ENCODE measurements at places on chromosomes 11 and 22. TPM values are rescaled to one million over a fixed set of nuclear protein-coding genes. Genes with fewer than 3 reads are reported as not detected.

GRCh38 chr22:22748297-22748743 lies 103.9 kb downstream of the GGTLC2 start:
- DNase-seq, result peak; percentile 68
- H3K4me1 ChIP-seq, result peaks cover 6% of the 10 kb centered on the region
- no peaks in the 10 kb centered on the region for H3K36me3 ChIP-seq
- H3K27ac ChIP-seq, result no peak overlapping the region
- no peak overlapping the region for H3K4me3 ChIP-seq
- peaks cover 25% of the 10 kb centered on the region for H3K27me3 ChIP-seq

- no peaks in the 10 kb centered on the region for H3K27me3 ChIP-seq
- H3K27ac ChIP-seq, result peak overlapping the region; percentile 66
- DNase-seq, result no peak
- H3K36me3 ChIP-seq, result peaks cover 95% of the 10 kb centered on the region
- H3K4me3 ChIP-seq, result no peak overlapping the region
Observed at GRCh38 chr22:46090036-46090591, 60.2 kb upstream of the PPARA start.

DNA sequence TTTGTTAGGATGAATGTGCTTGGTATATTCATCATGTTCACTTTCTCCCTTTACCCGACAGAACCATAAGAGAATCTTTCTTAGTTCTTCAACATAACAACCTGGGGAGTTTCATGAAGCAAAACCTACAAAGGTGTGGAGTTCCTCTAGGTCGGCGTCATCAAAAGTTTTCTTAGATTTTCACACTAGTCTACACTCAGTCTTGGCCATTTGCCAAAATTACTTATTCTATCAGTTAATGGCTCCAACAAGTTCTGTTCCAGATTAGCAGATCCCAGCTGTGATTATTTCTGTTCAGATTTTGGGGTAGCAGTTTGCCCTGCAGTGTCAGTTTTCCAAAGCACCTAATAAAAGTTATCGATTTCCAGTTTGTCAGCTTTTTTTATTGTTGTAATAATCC lies 935.8 kb upstream of the RAG2 start:
- no peaks in the 10 kb centered on the region for H3K36me3 ChIP-seq
- H3K4me3 ChIP-seq, result no peak overlapping the region
- no peak for DNase-seq

GRCh38 chr22:46085828-46086576 lies 64.3 kb upstream of the PPARA start:
- peak; percentile 88 for DNase-seq
- peak overlapping the region; percentile 98 for H3K27ac ChIP-seq
- H3K4me1 ChIP-seq, result peaks cover 55% of the 10 kb centered on the region
- H3K27me3 ChIP-seq, result no peaks in the 10 kb centered on the region

DNA sequence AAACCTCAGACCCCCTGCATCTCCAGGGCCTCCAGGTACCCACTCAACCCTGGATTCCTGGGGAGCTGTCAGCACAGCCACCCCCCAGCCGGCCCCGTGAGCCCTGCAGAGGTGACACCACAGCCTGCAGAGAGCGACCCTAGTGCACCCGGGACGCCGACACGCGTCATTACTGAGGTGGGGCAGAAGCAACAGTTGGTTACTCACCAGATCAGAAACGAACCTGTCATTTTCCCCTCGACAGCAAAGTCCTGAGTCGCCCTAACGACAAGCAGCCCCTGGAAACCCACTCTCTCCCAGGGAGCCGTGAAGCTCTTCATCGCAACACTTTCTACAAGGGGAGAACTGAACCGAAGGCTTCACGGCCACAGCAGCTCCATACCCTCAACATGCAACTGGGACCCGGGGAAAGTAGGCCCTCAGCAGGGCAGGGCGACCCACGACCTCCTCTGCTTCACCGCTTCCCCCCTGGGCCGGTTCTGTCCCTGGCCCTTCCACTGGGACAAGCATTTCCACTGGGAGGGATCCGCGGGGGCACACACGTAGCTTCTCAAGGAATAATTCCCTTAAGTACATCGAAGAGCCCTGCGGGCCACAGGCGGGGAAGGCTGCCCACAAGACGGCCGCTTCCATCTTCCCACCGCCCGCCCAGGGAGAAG lies 1.6 kb downstream of the BRD1 start:
- H3K27me3 ChIP-seq, result no peaks in the 10 kb centered on the region
- peaks cover 13% of the 10 kb centered on the region for H3K4me1 ChIP-seq
- peak; percentile 37 for DNase-seq
- peak overlapping the region; percentile 71 for H3K27ac ChIP-seq
- peak overlapping the region; percentile 85 for H3K4me3 ChIP-seq

DNA sequence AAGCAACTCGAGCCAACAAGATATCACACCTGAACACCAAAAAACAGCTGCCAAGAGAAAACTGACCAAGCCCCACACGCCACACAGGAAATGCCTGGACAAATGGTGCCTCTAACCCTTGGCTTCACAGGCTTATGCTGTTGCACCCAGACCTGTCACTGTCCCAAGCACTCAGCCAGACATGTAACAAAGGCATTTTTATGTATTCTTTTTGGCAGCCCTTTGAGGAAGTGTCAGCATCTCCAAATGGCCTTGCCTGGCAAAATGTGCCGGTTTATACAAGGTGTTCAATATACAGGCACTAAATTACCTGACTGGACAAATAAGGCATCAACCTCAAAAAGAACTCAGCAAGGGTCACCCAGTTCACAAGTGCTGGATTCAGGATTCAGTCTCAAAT lies 6.1 kb downstream of the HDHD5 start:
- no peak overlapping the region for H3K4me3 ChIP-seq
- H3K27me3 ChIP-seq, result no peaks in the 10 kb centered on the region
- H3K27ac ChIP-seq, result peak overlapping the region; percentile 61
- peaks cover 60% of the 10 kb centered on the region for H3K4me1 ChIP-seq
- peaks cover 24% of the 10 kb centered on the region for H3K36me3 ChIP-seq

DNA sequence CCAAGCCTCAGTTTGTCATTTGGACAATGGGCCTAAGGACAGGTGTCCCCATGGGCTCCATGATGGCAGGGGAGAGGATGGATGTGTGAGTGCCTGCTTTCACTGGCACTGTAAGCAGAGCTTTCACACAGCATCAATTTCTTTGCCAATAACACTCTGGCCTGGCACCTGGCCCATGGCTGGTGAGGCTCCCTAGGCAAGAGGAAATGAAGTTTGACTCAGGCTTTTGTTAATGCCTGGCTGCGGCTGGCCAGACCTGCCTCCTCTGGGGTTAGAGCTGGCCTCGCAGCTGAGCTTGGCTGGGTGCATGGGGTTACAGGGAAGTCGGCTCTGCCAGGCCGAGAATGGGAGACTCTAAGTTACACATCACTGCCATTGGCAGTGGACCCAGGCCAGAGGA lies 30.0 kb upstream of the SEZ6L start:
- H3K4me3 ChIP-seq, result no peak overlapping the region
- no peaks in the 10 kb centered on the region for H3K36me3 ChIP-seq
- no peaks in the 10 kb centered on the region for H3K4me1 ChIP-seq
- DNase-seq, result no peak
- H3K27ac ChIP-seq, result no peak overlapping the region
- peaks cover 45% of the 10 kb centered on the region for H3K27me3 ChIP-seq

DNA sequence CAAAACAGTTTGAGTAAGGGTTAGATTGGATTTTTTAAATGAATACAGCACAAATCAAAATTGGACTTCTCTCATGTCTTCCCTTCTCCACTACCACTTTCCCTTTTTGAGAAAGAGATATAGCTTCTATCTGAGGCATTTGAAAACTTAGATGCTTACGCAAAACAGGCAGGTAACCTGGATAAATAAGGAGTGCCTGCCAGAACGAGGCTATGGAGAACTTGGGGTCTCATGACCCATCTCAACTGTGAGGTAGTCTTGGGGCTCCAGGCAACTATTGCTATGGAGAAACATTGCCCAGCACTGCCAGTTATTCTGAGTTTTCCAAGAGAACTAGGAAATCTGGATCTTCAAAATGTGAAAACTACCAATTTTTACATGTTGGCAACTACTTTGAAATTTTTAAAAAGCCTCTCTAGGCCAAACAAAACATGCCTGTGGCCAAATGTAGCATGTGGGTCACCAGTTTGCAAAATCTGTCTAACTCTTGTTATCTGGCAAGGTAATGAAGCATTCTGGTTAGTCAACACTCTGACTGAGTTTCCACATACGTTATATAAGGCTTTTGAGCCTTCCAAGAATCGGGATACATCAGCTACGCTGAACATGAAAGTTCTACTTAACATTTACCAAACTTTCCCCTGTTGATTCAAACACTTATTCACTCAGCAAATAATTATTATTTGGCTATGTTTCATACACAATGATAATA lies 752.7 kb downstream of the KCNA4 start:
- no peaks in the 10 kb centered on the region for H3K27me3 ChIP-seq
- H3K4me1 ChIP-seq, result peaks cover 23% of the 10 kb centered on the region

- H3K4me3 ChIP-seq, result no peak overlapping the region
- no peak for DNase-seq
- no peaks in the 10 kb centered on the region for H3K4me1 ChIP-seq
- no peak overlapping the region for H3K27ac ChIP-seq
- no peaks in the 10 kb centered on the region for H3K36me3 ChIP-seq
- H3K27me3 ChIP-seq, result no peaks in the 10 kb centered on the region
Observed at GRCh38 chr11:5847711-5848110, 6.0 kb upstream of the OR52E6 start.

- H3K4me1 ChIP-seq, result peaks cover 20% of the 10 kb centered on the region
- no peak overlapping the region for H3K4me3 ChIP-seq
- peak; percentile 76 for DNase-seq
Observed at GRCh38 chr22:39592081-39593065, 21.8 kb downstream of the CACNA1I start.

ARHGEF17 gene
- total RNA-seq, result 22.3 TPM

GRCh38 chr11:112785719-112786118 lies 175.5 kb upstream of the NCAM1 start:
- no peak for DNase-seq
- H3K4me3 ChIP-seq, result no peak overlapping the region
- H3K27ac ChIP-seq, result no peak overlapping the region
- H3K4me1 ChIP-seq, result peaks cover 16% of the 10 kb centered on the region

- no peaks in the 10 kb centered on the region for H3K27me3 ChIP-seq
- H3K4me1 ChIP-seq, result no peaks in the 10 kb centered on the region
- DNase-seq, result no peak
- H3K27ac ChIP-seq, result no peak overlapping the region
- no peaks in the 10 kb centered on the region for H3K36me3 ChIP-seq
Observed at GRCh38 chr11:99522467-99523173, 501.9 kb downstream of the CNTN5 start.

DNA sequence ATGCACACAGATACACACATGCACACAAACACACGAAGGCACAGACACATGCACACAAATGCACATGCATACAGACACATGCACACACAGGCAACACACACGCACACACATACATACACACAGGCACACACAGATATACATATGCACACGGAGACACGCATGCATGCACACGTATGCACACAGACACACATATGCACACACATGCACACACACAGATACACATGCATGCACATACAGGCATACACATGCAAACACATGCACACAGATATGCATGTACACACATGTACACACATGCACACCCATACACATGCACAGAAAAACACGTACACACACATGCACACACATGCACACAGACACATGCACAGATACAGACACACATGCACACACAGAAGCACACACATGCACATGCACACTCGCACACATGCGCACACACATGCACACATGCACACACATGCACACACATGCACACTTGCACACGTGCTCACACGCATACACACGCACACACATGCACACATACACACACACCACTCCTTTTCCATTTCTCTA lies 70.8 kb upstream of the ALDH3B2 start:
- H3K4me1 ChIP-seq, result no peaks in the 10 kb centered on the region
- H3K27ac ChIP-seq, result no peak overlapping the region
- peaks cover 46% of the 10 kb centered on the region for H3K27me3 ChIP-seq
- no peak overlapping the region for H3K4me3 ChIP-seq
- no peaks in the 10 kb centered on the region for H3K36me3 ChIP-seq
- DNase-seq, result no peak

DNA sequence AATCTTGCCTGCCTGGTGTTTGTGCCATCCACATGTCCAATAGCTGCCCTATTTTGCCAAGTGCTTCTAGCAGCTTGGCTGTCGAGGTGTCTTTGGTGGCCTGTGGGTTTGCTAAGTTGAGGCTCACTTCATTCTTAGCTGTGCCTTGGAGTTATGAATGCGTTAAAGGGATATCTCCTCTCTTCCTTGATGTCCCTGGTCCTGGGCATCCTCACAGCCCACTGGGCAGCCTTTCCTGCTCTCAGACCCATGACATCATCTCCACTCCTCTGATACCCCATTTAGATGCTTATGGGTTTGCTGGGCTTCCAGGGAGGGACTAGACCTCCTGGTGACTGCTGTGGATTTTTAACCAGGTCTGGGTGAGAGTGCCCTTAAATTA lies 1.3 kb downstream of the LDLRAD3 start:
- peak overlapping the region; percentile 96 for H3K4me3 ChIP-seq
- H3K4me1 ChIP-seq, result peaks cover 29% of the 10 kb centered on the region
- no peak for DNase-seq
- H3K36me3 ChIP-seq, result peaks cover 25% of the 10 kb centered on the region
- no peak overlapping the region for H3K27ac ChIP-seq

DNA sequence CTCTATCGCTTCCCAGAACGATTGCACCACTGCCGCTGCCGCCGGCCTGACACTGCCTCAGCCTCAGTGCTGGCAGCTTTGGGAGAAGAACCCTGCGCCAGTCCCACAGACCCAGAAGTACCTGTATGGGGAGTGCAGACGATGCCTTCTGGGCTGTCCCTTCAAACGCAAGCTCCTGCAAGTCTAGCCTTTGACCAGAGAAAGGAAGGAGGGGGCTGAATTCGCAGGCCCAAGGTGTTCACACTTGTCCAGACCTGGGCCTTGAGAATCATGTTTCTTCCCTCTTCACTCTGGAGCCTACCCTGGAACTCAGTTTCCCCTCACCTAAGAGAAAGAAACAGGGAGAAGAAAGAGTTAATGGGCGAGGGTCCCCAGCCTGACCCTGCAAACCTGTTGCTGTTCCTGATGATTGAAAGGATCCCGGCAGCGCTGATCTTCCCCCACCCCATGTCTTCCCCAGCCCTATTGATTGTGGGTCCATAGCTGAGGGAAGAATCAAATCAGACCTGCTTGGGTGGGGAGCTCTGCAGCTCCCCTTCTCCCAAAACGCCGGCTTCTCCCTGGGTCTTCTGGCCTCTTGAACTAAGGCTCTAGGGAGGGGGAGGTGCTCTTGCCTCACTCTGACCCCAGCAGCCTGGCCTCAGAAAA lies 786 bp upstream of the MCAM start:
- peaks cover 17% of the 10 kb centered on the region for H3K36me3 ChIP-seq
- peaks cover 21% of the 10 kb centered on the region for H3K27me3 ChIP-seq
- no peak overlapping the region for H3K4me3 ChIP-seq
- H3K27ac ChIP-seq, result no peak overlapping the region

DNA sequence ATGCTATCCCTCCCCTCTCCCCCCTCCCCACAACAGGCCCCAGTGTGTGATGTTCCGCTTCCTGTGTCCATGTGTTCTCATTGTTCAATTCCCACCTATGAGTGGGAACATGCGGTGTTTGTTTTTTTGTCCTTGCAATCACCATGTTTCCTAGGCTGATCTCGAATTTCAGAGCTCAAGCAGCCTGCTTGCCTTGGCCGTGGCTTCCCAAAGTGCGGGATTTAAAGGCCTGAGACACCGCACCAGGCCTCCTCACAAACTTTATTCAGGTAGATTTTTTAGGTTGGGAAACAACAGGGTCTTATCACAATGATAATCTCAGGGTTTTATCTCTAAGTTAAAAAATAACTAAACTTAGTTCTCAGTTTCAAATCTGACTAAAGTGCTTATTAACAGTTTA lies 125.4 kb downstream of the LUZP2 start:
- no peaks in the 10 kb centered on the region for H3K27me3 ChIP-seq
- DNase-seq, result no peak
- H3K4me1 ChIP-seq, result peaks cover 17% of the 10 kb centered on the region
- no peak overlapping the region for H3K4me3 ChIP-seq
- peaks cover 5% of the 10 kb centered on the region for H3K36me3 ChIP-seq
- no peak overlapping the region for H3K27ac ChIP-seq

MN1 gene
- total RNA-seq, result 1.7 TPM
